Fibroblast of upper back skin (primary cell): ENCODE measurements at places on chromosomes 11 and 22.
A peak's percentile ranks its signal among the peaks of the same experiment; 100 is the strongest.

DNA sequence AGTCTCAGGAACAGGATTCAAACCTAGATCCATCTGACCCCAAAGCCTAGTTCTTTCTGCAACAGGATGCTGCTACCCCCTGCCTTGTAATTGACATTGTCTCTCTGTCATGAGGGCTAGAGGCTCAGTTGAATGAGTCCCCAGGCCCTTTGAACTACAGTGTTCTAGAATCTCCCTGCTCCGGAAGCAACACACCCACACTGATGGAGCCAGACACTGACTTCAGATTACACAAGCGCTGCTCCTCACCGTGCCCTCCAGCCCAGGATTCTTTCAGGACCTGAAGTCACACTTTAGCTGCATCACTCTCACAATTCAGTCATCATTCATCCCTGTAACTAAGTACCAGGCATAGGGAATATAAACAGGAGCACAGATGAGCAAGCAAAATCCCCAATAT is 69.6 kb downstream of the RAB30 start:
- no peak for DNase-seq

DNA sequence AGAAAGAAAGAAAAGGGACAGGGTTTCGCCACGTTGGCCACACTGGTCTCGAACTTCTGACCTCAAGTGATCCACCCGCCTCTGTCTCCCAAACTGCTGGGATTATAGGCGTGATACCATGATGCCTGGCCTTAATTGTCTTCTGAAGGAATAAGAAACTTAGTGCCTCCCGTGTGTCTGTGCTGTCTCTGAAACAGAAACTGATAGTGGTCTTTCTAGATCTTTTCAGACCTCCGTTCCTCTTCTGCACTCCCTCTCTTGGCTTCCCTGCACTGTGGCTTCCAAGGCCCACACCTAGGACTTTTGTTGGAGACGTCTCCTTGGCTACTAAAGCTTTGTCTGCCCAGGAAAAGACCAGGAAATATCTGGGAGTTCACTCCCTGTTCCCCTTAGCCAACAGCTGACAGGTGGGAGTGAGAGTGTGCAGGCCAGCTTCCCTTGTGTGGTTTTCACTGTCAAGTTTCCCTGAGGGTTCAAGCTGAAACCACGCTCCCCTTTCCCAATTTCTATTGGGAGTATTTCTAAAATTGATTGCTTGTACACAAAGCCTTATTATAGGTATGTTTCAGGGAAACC is 10.1 kb upstream of the HTR3B start:
- no peak for DNase-seq

DNA sequence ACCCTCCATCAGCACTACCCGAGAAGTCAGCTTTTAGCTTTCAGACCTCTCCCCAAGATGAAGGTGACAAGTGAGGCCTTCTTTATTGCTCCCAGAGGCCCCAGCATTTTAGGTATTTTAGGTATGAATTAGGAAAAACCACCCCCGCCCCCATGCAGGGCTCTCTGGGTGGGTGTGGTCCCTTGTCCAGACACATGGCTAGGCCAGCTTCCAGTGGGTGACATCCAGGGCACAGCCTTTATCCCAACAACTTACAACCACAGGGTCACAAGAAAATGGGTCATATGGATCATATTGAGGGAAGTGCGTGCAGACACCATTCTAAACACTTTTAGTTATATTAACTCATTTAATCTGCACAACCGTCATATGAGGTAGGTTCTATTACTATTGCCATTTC is 42.1 kb downstream of the RIBC2 start:
- DNase-seq = no peak

DNA sequence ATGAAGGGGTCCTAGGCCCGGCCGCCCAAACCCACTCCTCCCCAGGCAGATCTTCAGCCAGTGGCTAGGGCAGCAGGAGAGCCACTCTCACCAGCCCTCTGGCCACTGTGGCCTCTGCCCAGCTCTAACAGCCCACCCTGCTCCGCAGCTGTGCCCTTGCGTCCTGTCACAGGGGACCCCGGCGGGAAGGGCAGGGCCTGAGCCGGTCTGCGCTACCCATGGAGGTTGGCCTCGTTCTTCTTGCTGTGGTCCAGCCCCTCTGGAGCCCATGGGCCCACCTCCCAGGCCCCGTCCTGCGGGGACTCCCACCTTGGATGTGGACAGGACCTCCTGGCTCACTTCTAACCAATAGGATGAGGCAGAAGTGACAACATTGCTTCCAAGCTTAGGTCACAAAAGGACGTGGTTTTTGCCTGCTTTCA is 38.3 kb upstream of the TH start:
- DNase-seq = no peak

- peak; percentile 8 for DNase-seq
Observed at GRCh38 chr11:31106968-31107576, 262.5 kb downstream of the DCDC1 start.

DNA sequence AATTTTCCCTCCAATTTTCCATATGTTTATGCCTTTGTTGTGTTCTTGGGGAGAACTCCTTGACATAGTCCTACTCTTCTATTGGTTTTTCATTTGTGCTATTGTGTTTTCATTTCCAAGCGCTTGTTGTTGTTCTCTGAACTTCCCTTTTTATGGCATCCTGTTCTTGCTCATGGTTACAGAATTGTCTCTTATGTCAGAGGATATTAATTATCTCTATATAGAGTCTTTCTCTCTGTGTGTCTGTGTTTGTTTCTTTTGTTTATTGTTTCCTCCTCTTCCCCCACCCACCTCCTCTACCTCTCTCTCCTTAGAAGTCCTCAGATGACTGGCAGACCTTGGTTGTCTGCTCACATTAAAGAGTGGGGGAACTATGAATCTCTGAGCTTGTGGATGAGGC is 69.9 kb downstream of the HORMAD2 start:
- no peak for DNase-seq
